OCI-M1 (cell line): ENCODE measurements at places on chromosomes 6 and 20.
A peak's percentile ranks its signal among the peaks of the same experiment; 100 is the strongest.

- DNase-seq, result peak; percentile 49
These were observed 20.0 kb upstream of the TMEM14A start for GRCh38 chr6:52650941-52651340.

GRCh38 chr20:50449738-50450492 is 60.3 kb upstream of the PTPN1 start:
- no peak for DNase-seq

DNA sequence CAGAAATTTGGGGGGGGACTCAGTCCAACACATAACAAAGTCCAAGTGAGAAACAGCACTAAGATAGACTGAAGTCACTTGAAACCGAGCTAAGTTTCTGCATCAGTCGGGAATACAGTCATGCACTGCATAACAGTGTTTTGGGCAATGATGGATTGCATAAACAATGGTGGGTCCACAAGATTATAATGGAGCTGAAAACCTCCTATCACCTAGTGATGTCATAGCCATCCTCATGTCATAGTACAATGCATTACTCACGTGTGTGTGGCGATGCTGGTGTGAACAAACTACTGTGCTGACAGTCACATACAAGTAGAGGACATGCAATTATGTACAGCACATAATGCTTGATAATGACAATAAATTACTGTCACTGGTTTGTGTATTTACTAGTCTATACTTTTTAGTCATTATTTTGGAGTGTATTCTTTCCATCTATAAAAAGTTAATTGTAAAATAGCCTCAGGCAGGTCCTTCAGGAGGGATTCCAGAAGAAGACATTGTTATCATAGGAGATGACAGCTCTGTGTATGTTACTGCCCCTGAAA is 154.5 kb upstream of the ECI2 start:
- no peak for DNase-seq

GRCh38 chr6:104486035-104486434 is 373.7 kb downstream of the HACE1 start:
- no peak for DNase-seq

GRCh38 chr20:37943501-37944455 is 40.9 kb downstream of the VSTM2L start:
- DNase-seq, result no peak

DNA sequence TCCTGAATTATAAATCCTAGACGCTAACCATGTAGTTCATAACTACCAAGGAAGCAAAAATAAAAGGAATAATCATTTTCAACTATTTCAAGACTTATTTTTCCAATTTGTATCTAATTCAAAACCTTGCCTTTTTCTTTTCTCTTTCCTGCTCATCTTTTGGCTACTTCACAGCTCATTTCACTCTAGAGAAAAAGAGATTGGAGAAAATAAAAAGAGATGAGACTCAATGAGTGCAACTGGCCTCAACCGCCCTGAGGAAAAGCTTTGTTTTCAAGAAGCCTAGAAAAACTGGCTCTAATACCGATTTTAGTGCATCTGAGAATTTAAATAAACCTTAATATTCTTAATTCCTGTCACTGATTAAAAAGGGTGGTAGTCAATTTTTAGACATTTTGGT is 36.4 kb downstream of the IPCEF1 start:
- no peak for DNase-seq
